Camera-type eye (tissue), 1 donor: ENCODE measurements at places on chromosomes 4 and X. TPM values are rescaled to one million over a fixed set of nuclear protein-coding genes. Genes with fewer than 3 reads are reported as not detected.

FGB gene
- total RNA-seq = not detected

SPANXA1 gene
- not detected for total RNA-seq

AMOT gene
- total RNA-seq = 30.5 TPM

BEX2 gene
- total RNA-seq = 48.4 TPM

FRMD7 gene
- total RNA-seq = 1.4 TPM

PCDH7 gene
- 84.9 TPM for total RNA-seq
